ENCODE measurements at places on chromosomes 11 and 22.
A peak's percentile ranks its signal among the peaks of the same experiment; 100 is the strongest.

DNA sequence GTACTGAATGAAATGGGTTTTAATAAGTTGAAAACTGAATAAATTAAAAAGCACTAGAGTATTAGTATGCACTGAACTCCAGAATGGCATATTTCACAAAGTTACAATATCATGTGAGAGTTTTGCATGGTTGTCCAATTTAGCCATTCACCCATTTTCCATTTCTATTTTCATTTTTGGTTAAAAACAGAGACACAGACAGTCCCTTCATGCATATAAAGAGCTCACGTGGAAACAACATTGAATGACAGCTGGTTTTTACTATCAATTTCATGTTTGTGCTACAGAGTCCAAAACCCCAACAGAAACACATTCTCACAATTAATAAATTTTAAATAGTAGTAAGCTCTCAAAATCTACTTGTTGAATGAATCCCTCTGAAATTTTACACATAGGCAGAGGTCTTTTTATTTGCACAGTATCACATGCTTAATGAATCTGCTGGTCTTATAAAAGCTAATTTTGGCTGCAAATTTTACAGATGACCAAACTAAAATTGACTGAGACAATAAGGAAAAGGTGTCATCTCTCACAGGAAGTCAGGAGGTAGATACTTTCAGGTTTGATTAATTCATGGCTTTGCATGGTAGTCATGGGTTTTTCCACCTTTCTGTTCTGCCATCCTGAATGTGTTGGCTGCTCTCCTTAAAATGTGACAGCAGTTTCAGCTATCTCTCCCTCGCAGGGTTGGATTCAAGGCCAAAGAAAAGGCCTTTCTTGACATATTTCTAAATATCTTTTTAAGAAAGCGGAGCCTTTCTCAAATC, 20.6 kb upstream of the DDI1 start:
- DNase-seq: no peak

GRCh38 chr11:78030429-78031325, 7.6 kb upstream of the KCTD14 start:
- peak; percentile 91 for DNase-seq

- DNase-seq: no peak
Measured at GRCh38 chr11:63595296-63595695, 18.9 kb downstream of the PLAAT3 start.

- peak; percentile 73 for DNase-seq
Measured at GRCh38 chr22:45096256-45096907, 67.3 kb upstream of the NUP50 start.

GRCh38 chr11:69439651-69440464, 41.6 kb upstream of the LINC01488 start:
- no peak for DNase-seq

DNA sequence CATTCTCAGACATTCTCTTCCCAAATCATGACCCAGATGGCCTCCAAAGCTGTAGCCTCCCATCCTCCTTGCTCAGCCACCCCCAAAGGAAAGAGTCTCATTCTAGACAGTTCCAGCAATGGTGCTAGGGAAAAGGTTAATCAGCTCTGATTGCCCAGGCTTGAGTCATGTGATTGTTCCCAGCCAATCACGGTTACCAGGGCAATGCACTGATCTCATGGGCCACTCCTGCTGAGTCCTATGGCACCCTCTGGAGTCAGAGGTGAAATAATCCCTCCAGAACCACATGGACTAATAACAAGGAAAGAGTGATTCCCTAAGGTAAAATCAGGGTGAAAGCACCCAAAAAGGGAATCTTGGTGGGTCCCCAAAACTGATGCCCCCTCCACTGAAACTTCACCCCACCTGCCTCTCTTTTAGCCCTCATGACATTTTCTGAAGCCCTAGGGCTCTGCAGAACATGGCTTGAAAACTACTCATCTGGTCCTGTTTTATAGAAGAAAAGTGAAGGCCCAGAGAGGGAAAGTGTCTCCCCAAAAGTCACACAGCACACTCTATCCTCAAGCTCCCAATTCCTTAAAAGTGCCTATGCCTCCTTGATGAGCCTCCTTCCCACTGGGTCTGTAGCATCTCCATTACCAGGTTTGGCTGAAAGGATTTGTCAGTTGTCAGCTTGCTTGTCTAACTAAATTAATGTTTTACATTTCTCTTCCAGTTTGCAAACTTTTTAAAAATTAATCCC, 203.7 kb downstream of the MN1 start:
- no peak for DNase-seq

DNA sequence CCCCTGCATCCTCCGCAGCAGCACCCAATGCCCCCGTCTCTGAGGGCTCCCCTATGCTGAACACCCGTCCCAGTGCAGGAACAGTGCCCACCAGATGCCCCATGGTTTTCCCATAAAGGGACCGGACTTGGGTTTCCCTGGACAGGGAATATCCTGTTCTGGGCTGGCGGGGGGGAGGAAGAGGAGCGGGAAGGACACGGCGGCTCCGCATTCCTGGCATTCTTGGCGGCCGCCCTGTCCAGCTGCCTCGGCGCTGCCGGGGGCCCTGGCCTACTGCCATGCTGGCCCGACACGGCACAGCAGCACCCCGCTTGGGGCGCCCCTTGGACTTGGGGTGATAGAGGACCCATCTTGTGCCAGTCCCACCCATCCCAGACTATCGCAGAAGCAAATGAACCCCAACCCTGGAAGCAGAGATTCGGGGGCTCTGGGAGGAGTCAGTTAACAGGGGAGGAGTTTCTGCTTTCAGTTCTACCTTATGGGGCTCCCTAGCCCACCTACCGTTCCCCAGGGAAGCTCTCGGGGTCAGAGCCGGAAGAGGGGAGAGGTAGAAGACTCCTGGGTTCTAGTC, 23.7 kb upstream of the CBX7 start:
- no peak for DNase-seq

- DNase-seq: no peak
Measured at GRCh38 chr11:123298488-123299447, 103.7 kb upstream of the CLMP start.

- no peak for DNase-seq
Measured at GRCh38 chr22:20568502-20569058, 61.2 kb downstream of the MED15 start.

DNA sequence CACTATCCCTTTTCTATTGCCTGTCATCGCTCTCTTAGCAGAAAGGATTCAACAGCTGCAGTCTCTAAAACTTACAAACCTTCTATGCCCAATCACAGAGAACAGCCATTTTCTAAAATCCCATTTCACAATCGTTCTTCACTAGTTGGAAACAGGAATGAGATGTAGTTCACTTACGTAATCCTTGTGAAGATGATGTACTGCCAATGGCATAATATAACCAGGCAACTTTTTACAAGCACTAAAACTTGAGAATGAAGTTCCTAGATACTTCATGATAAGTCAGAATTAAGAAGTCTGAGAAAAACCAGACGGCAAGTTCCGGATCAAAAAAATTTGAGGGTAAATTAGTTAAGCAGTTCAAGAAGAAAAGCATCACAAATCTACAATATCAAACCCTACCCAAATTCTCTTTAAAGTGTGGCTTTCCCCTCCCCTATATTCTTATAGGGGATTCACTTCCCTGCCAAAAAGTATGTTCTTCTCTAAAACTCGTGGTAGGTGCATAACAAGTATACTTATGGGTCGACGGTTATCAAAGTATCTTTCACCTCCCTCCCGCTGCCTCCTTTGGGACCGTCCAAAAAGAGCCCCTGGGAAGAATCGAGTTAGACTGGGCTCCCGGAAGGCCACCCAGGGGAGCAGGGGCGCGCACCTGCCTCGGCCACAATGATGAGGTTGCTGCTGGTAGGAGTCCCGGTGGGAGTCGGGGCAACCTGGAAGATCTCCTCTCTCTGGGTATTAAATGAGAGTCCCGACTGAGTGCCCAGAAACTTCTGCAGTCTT, 666 bp downstream of the MSANTD4 start:
- DNase-seq: no peak

- no peak for DNase-seq
Measured at GRCh38 chr11:69343401-69344321, 49.7 kb downstream of the MYEOV start.

- DNase-seq: no peak
Measured at GRCh38 chr11:47437746-47438418, 11.1 kb downstream of the RAPSN start.

DNA sequence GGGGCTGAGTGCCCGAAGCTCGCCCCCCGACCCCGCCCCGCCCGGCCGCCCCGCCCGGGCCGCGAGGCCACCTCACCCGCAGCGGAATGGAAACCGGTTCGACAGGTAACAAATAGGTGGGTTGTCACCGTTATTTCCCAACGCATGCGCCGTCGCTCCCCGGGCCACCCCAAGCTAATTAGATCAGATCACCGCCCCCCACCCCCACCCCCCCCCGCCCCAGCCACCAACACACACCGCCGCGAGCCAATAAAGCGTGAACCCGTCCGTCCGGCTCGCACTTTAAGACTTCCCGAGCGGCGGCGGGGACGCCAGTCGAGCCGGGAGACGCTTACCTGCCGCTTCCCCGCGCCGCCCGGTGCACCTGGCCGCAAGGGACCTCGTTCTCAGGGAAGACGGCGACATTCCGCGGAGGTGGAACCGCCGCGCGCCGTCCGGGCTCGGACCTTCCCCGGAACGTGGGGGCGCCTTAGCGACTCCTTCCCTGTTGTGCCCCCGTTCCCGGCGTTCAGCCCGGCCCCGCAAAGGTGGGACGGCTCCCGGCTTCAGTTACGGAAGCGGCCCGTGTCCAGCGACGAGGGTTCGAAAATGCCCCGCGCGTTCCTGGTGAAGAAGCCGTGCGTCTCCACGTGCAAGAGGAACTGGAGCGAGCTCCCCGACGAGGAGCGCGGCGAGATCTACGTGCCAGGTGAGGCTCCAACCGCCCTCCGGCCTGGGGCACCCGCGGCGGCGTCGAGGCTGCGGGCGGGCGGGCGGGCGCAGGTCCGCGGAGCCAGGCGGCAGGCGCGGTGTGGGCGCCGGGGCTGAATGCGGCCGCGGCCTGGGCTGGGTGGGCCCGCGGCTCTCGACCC, at the start of gene OVOL1:
Gene OVOL1 (plus strand): TSS at position 278 of the 851 bp plus-strand sequence. CDS start 311 bp downstream, at position 589.
- DNase-seq: no peak

DNA sequence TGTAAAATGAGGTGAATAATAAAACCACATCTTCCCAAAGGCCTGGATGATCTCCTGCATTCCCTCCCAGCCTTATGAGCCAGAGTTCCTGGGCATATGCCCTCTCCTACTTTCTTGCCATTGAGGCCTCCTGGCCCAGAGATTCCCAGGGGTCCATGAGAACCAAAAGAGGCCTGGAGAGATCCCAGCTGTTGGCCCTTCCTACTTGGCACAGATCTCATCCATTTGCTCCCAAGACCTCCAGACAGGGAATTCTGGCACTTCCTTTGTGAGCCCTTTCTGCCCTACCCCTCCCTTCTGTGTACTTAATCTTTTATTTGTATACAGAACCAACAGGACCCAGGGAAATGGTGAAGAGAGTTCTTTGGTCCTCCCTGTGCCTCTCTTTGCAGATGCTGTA, 21.4 kb downstream of the POU2F3 start:
- DNase-seq: no peak

DNA sequence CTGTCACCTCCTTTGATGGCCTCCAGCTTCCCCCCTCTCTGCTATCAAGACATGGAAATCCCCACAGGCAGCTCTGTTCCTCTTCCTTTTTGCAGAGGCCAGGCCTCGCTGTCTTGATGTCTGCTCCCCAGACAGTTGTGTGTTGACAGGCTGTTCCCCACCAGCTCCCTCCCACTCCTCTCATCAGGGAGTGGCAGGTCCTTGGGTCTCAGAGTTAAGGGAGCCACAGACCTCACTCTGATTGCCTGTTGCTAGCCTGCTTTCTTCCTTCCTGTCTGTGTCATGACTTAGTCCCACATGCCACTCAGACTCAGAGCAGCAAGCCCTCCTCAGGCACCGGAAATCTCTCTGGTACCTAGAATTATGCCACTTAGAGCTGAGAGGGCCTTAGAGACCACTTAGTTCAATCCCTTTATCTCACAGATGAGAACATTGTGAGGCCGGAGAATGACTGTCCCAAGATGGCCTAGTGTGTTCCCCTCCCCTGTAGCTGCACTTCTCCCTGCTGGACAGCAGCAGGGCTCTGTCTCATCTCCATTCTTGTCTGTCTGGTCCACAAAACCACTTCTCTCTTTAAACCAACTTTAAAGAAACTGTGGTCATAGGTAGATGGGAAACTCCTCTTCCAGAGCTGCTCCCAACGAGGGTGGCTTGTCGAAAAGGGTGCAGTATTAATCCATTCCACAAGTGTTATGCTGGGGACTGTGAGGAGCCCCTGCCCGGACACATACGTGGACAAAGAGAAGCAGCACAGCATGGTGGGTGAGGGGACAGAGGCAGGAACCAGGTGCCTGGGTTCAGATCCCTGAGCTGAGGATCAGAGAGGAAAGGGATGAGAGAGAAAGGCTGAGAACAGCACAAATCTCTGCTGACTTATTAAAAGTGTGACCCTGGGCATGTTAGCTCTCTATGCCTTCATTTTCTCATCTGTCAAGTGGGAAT, 4.2 kb downstream of the AMPD3 start:
- DNase-seq: no peak

GRCh38 chr11:102120437-102120973, 10.3 kb downstream of the YAP1 start:
- DNase-seq: no peak

DNA sequence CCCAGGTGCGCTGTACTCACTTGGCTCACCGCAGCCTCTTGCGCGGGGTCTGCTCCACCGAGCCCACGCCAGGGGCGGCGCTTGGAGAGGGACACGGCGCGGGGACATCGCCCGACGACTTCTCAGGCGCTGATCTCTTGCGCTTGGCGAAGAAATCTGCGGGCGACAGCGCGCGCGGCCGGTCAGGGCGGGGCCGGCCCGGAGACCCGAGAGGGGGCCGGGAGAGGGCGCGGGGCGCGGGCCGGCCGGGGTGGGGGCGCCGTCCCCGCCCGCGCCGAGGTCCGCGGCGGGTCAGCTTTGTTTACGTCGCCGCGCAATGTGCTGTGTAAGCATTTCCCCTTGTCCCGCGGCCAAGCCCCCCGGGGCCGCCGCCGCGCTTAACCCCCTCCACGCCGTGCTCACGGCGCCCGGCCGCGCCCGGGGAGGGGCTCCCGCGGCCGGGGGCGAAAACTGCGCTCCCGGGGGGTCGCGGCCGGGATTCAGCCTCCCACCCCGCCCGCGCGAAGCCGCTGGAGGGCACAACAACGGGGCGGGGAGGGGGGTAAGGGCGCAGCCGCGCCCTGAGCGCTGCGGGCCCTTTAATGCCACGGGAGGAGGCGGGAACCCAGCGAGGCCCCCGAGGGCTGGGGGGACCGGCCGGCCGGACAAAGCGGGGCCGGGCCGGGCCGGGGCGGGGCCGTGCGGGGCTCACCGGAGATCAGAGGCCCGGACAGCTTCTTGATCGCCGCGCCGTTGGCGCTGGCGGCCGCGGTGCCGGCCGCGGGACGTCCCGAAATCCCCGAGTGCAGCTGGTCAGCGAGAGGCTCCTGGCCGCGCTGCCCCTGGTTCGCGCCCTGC, 1.4 kb downstream of the CDKN1C start:
- no peak for DNase-seq

All from NCI-H1694 (cell line).